AG04449 (cell line): ENCODE measurements at places on chromosomes 7 and 10.

DNA sequence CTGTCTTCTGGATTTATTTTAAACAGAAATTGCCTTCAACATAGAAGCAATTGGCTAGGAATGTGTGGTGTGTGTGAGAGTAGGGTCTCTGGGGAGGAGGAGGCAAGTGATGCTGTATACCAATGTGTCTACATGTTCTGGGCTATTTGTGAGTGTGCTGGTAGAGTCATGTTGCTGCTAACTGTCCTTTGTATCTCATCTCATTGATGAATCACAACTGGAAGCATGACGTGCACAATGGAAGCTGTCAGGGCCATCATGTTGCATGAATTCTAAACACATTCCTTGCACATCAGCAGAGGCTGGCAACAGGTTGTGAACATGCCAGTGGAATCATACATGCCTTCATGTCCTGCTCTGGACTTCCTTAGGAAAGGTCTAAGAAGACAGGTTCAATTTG lies 199.7 kb downstream of the BMPER start:
- no peak for DNase-seq

DNA sequence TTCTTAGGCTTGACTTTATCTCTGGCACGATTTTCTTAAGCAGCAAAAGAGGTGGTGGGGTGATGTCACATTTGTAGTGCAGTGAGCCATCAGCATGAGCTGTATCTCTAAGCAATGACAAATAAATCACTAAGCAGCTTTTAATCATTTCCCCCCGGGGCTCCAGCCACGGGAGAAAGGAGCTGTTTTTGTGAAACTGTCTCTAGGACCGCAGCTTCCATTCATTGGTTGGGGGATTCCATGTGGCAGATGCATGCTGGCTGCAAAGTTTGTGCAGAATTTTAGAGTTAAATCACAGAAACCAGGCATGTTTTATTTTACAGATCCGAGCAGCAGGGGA lies 464 bp downstream of the KIAA1217 start:
- no peak for DNase-seq

- DNase-seq = no peak
Observed at GRCh38 chr10:12617191-12618175, 268.1 kb downstream of the CAMK1D start.

DNA sequence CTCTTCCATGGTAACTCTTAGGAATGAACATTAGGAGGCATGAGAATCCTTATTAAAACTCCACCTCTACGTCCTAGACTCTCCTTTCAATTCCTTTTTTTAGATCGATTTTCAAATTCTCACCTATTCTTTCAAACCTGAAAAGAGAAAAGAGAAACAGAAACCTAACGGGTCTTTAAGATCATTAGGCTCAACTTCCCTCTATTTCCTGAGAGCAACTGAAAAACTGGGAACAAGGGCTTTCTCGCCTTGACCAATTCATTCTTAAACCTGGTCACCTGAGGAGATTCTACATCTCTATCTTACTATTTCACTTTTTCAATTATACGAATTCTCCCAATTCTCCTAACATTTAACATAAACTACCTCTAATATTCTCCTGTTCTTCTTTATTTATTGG lies 2.8 kb downstream of the TFEC start:
- DNase-seq = no peak

DNA sequence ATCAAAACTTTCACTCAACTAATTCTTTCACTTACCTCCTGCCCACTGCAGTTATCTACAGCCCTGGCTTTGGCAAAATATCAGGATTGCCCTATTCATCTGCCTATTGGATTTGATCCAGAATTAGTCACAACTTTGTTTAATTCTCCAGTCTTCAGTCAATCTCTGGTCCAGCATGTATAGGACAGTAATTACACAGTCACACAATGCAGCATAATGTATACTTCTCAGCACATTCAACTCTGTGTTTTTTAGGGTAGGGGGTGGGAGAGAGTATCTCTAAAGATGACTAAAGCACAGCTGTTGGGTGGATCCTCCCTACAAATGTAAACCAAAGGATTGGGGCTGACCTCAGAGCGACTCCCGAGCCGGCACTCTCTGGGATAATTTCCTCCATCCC lies 17.7 kb upstream of the NRP1 start:
- no peak for DNase-seq

DNA sequence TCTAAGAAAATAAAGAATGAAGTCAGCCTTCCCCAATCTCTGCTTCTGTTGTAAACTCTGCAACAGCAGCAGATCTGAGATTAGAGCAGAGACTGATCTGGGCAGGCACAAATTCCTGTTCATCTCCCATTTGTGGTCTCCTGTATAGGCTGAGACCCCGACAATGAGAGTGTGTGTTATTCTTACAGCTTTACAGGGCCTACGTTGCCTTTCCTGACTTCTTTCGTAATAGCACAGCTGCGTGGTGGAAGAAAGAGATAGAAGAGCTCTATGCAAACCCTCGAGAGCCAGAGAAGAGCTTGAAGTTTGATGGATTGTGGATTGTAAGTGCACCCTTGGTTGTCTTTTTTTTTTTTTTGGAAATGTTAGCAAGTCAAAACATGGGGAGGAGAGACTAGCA lies 72.1 kb downstream of the PRSS58 start:
- no peak for DNase-seq

- DNase-seq = no peak
Observed at GRCh38 chr10:86837663-86838062, 81.2 kb downstream of the BMPR1A start.

GRCh38 chr7:146700015-146700560 lies 583.5 kb downstream of the CNTNAP2 start:
- no peak for DNase-seq

- DNase-seq = no peak
Observed at GRCh38 chr7:135459951-135460567, 49.8 kb downstream of the CNOT4 start.

- DNase-seq = no peak
Observed at GRCh38 chr7:26398427-26398755, 106.7 kb downstream of the SNX10 start.
